ENCODE measurements at places on chromosomes 16 and 17.

DNA sequence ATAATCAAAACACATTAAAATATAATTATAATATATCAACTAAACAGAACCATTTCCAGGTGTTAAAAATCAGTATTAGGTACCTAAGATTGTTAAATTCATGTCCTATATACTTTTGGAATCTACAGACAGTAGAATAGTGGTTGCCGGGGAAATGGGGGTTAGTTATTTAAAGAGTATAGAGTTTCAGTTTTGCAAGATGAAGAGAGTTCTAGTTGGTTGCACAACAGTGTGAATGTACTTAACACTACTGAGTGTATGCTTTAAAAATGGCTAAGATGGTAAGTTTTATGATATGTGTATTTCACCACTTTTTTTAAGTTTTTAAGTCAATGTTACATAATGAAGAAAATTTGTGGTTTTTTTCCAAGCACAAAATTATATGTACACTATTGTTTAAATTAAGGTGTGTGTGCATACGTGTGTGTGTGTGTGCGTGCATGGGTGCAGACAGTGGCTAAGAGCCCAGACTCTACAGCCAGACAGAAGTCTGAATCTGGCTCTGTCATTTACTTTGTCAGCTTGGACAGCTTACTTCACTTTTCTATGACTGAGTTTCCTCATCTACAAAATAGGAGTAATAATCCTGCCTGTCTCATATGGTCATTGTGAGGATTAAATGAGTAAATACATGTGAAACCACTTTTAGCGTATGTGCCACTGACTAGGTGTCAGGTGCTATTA, 25.3 kb upstream of the PHAF1 start:
- no peak for DNase-seq

DNA sequence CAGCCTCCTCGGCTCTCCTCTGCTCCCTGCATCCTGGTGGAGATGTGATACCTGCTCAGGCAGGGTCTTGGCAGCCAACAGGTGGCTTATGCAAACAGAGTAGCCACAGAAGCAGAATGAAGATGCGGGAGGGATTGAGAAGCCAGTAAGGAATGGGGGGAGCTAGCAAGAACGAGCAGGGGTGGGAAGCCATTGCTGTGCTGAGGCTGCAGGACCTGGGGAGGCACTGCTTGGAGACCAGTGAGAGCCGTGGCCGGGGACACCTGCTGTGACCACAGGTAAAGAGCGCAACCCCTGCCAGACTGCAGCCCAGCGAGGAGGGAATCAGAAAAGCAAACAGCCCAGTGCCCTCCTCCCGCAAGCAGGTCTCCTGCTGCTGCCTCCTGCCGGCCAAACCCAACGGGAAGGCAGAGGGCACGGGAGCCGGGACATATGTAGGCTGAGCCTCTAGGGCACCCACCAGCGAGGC, 14.7 kb downstream of the AIPL1 start:
- DNase-seq: no peak

- no peak for DNase-seq
These were observed 17.7 kb downstream of the KRT9 start for GRCh38 chr17:41553987-41554680.

DNA sequence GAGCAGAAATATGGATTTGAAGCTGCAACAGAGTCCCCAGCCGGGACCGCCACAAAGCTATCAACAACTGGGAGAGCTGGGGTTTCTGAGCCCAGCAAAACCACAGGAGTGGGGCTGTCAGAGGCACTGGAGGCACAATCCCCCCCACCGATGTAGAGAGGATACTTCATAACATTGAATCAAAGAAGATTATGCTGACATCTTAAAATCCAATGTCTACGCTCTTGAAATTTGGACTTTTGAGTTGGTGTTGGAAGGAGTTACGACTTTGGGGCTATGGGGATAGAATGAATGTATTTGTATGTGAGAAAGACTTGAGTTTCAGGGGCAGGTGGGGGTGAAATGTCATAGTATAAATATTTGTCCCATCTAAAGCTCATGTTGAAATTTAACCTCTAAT, 1121.6 kb upstream of the CDH8 start:
- DNase-seq: no peak

- no peak for DNase-seq
These were observed 4.6 kb upstream of the ZFHX3 start for GRCh38 chr16:73052576-73052975.

- no peak for DNase-seq
These were observed 38.6 kb upstream of the CACNG4 start for GRCh38 chr17:66925811-66926500.

Data from effector CD8-positive, alpha-beta T cell (primary cell).